ENCODE measurements at places on chromosomes 16 and 17.

DNA sequence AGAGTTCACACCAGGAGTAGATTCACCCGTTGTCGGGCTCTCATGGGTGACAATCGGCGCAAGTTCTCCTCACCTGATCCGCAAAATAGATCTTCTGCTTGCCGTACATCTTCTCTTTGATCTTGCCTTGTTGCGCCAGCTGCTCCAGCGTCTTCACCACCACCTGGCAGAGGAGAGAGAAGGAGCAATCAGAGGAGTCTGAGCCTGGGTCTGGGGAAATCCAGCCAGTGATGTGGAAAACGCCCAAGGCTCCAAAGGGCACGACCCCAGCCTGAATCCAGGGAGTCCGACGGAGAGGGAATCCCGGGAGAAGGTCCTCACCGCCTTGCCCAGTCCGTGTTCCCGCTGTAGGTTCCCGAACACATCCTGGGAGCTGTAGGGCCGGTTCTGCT lies 393 bp downstream of the PSMC3IP start:
- no peak for DNase-seq

DNA sequence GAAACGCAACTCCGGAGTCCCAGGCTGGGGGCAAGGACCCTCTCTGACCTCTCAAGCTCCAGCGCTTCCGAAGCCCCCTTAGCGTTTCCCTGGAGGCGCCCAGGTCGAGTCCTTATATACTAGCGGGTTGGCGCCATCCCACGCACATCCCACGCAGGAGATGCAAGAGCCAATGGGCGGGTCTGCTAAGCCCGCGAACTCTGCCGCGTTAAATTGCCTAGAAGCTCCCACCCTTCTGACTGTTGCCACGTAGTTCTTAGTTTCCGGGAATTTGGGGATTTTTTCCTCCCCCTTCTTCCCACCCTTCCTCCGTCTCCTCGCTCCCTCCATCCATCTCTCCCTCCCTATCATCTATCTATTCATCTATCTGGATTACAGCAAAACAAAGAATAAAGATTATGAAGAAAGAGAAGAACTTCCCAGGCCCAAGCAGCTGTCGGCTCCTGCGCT lies at the start of gene SLFN11:
TSS of gene SLFN11 (minus strand) at position 88 of the 450 bp plus-strand sequence. CDS start 9,814 bp downstream, outside the sequence.
- DNase-seq = peak; percentile 83

DNA sequence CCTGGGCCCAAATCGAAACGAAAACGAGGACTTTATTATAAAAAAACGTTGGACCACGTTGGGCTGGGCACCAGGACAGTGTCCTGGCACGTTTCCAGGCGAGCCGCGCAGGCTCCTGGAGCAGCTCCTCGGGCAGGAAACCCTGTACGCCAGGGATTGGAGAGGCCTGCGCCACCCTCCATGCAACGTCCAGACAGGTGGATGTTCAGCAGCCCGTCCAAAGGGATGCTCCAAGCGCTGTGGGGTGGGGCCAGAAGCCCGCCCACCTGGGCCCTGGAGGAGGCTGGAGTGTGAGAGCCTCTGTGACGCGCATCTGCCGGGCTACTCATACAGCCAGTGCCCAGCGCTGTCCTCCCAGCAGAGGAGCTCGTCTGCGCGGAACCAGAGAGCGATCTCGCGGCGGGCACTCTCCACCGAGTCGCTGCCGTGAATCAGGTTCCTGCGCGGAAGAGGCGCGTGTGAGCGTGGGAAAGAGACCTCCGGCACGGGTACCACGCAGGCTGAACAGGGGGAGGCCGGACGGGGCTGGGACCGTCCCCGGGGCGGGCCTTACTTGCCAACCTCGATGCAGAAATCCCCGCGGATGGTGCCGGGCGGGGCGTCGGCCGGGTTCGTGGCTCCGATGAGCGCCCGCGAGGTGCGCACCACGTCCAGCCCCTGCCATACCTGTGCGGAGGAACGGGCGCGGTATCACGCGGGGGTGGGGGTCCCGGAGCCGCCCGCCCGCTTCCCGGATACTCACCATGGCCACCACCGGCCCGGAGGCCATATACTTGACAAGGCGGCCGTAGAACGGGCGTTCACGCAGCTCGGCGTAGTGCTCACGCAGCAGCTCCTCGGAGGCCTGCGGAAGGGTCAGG lies 785 bp downstream of the NME3 start:
- DNase-seq = peak; percentile 17

DNA sequence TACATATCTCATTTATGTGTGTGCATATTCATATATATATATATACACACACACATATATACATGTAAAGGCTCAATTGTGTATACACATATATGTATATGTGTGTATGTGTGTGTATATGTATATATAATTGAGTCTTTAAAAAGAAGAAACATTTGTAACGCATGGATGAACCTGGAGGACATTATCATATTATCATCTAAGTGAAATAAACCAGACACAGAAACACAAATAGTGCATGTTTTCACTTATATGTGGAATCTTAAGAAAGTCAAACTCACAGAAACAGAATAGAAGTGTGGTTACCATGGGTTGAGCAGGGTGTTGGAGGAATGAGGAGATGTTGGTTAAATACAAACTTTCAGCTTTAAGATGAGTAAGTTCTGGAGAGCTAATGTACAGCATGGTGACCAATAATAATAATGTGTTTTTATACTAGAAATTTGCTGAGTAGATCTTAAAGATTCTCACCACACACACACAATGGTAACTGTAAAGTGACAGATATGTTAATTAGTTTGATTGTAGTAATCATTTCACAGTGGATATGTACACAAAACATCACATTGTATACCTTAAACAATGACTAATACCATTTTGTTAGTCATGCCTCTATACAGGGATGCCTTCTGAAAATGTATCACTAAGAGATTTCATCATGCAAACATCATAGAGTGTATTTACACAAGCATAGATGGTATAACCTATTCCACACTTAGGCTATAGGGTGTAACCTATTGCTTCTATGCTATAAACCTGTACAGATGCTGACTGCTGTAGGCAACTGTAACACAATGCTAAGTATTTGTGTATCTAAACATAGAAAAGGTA lies 132.6 kb upstream of the CACNG5 start:
- DNase-seq = no peak

GRCh38 chr16:70561623-70562022 lies 38.0 kb downstream of the SF3B3 start:
- no peak for DNase-seq

DNA sequence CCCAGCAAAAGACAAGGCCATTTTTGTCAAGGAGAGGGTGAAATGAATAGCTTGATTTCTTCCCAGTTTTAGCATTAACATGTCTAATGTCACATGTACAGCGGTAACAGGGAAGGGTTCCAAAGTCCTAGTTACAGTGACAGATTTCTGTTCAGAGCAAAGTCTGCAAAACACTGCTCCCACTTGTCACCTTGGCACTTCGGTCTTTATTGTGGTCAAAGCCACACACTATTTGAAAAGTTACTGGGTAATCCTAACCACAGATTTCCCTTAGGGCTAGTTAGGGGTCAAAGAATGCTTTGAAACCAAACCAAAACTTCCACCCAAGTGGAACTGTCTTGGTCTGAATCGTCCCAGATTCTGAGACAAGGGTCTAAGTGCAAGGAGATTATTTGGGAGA lies 455.6 kb downstream of the HS3ST3B1 start:
- DNase-seq = no peak

GRCh38 chr16:518858-519257 lies 8.7 kb upstream of the CAPN15 start:
- no peak for DNase-seq

DNA sequence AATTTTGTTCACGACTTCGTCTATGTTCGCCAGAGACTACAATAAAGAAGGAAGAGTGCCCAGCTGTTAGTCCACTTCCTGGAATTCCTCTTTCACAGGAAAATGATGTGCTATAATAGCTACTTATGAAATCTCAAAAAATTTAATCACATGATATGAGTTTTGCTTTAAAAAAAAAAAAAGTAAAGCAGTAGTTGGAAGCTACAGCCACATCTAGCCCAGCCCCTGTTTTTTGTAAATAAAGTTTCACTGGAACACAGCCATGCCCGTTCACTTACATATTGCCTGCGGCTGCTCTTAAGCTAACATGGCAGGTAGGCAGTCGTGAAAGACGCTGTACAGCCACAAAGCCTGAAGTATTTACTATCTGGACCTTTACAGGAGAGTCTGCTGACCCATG lies 15.3 kb downstream of the VPS53 start:
- no peak for DNase-seq

DNA sequence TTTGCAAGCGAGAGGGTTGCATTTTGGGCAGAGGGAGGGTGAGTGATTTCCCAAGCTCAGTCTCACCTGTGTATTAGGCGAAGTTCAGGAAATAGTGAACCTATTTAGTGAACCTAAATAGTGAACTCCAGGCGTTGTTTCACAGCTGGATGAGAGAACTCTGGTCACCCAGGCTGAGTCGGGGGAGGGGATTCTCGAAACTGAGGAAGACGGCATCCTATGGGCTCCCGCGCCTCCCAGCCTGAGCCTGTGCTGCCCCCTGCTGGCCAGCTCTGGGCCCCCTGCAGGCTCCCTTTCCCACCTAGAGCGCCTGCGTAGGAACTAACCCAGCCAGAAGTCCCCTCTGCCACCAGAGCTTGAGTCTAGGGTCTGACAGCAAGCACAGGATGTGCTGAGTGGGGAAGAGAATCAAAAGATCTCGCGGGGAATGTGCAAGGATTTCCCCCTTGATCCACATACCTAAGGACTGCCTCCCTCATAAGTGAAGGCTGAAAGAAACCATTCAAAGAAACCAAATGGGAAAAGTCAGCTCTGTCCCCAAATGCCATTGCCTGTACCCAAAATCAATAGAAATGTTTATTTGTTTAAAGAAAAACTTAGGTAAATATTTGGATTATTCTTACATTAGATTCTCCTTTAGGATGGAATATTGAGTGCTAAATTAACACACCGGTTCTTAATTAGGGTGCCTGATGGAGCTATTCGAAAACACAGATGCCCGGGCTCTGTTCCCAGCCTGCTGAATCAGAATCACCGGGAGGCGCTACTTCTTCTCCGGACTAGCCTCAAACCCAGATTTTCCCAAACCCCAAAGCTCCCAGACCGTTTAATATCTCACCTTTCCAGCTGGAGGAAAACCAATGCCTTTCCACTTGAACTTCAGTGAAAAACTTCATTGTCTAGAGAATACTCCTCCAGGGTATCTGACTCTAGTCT lies 14.8 kb upstream of the MARVELD3 start:
- DNase-seq = peak; percentile 67
